ENCODE measurements at places on chromosomes 2 and 18.

GRCh38 chr2:182368446-182368845 lies 58.4 kb downstream of the PDE1A start:
- no peak for DNase-seq

DNA sequence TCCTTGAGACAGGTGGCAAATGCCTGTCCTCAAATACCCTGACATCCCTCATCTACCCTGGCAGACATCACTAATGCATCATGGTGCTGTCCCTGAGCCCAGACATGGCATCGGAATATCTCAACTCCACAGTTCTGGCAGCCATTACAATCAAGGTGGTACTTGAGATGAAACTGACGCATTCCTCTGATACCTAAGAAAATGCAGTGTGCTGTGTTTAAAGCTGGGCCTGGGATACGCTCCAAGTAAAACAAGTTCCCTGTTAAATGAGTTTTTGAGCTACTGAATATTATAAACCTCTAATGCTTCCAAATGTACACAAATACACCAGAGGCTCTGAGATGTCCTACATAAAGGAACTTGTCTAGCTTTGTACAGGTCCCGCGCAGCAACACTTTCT lies 29.8 kb downstream of the POLR1A start:
- DNase-seq = no peak

- no peak for DNase-seq
These were observed 76.2 kb upstream of the AFF3 start for GRCh38 chr2:100218552-100218951.

DNA sequence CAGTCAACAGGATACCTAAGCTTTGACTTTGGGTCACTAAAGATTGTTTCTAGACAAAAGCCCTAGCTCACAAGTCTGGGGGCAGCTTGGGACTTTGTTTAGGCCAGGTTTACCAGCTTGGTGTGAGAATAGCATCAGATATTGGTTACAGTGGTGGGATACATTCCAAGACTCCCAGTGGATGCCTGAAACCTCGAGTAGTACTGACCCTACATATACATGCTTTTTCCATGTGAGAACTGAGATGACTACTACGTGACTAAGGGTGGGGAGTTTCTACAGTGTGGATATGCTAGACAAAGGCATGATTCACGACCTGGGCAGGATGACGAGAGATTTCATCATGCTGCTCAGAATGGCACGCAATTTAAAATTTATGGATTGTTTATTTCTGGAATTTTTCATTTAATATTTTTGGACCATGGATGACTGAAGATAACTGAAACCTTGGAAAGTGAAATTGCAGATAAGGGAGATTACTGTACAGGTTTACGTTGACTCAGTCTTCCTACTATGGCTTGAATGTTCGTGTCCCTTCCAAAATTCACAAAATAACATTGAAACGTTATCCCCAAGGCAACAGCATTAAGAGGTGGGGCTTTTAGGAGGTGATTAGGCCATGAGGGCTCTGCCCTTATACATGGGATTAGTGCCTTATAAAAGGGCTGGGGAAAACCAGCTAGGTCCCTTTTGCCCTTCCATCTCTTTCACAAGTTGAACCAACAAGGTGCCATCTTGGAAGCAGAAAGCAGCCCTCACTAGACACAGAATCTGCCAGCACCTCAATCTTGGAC lies 50.2 kb upstream of the CTAGE1 start:
- DNase-seq = no peak

DNA sequence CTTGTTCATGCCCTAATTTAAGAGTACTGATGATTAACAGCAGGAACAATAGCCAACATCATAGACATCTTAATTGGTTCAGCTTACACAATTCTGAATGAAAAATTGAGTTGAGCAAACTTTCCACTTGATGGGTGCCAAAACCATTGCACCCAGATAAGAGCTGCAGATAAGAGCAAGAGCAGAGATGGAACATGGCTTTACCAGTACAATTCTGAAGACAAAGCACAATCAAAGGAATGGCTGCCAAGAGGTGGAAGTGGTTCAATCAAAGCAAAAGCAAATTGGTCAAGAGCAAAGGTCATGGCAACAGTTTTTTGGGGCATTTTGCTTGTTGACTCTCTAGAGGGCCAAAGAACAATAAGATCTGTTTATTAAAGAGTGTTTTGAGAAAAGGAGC lies 65.6 kb upstream of the ATP5MC3 start:
- no peak for DNase-seq

GRCh38 chr2:237157780-237158102 lies 72.1 kb downstream of the COPS8 start:
- DNase-seq = no peak
